ENCODE measurements at places on chromosomes 1 and 21.

GRCh38 chr1:205610901-205611466, 20.8 kb downstream of the ELK4 start:
- no peak for DNase-seq

GRCh38 chr1:201311356-201312011, 28.2 kb downstream of the PKP1 start:
- DNase-seq = no peak

DNA sequence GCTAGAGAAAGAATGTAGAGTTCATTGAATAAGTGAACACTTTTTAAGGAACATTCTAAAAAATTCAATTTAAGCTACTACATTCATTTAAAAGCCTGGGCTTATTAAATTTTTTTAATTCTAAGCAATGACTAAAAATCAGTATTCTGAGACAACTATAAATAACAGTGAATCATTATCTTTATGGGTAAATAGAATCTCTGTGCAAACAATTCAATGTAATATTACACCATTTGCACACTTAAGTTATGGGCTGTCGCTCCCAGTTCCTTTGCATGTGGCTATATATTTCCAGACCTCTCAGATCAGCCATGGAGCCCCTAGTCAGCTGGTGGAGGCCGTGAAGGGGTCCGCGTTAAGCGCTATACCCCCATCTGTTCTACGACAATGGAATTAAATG, 65.1 kb downstream of the KCNK1 start:
- DNase-seq = no peak

- DNase-seq = no peak
These were observed 33.9 kb downstream of the PCNT start for GRCh38 chr21:46357684-46358425.

DNA sequence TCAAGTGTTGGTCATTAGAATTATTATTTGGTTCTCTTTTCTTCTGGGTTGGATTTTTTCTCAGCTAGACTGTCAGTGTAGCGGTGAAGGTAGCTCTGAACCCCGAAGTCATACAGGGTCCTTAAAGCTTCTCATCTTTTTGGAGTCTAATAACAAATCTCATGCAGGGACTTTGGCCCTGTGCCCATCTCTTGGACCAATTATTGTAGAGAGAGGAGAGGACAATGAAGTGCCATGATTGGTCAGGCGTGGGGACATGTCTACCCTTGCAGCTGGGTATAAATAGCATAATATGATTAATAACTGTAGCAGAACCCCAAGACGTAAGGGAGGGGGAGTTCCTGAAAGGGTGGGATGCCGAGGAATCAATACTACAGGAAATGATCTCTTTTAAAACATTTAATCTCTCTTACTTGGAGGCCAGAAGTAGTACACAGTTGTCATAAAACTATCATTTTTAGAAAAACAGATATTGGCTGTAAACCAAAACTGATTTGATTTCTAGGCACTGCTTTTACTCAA, 8.8 kb downstream of the MAGI3 start:
- no peak for DNase-seq

GRCh38 chr1:3555131-3555920, 56.0 kb downstream of the MEGF6 start:
- DNase-seq = no peak

DNA sequence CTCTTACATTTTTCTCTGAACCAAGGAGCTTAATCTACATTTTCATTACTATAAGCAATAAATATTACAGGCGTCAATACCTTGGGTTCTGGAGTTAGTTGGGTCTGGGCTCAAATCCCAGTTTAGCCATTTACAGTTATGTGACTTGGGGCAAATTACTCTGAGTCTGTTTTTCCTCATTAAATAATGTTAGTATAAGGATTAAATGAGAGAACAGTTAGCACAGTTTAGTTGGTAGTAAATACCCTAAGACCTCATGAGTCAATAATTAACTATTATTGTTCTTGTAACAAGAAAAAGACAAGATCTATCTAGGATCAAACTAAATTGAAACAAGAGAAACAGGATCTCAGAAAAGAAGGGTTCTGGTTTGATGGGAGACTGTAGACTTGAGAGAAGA, 4.6 kb downstream of the C1orf116 start:
- no peak for DNase-seq

DNA sequence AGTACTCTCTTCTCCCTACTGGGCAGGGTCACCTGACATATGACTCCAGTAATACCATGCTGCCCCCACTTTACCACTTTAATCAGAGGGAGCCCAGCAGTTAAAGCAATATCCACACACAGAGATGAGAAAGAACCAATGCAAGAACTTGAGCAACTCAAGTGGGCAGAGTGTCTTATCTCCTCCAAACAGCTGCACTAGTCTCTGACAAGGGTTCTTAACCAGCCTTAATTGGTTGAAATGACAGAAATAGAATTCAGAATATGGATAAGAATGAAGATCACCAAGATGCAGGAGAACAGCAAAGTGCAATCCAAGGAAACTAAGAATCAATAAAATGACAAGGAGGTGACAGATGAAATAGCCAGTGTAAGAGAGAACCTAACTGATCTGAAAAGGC, 91.0 kb downstream of the KCNT2 start:
- DNase-seq = peak; percentile 64

GRCh38 chr1:41576206-41576605, 91.7 kb upstream of the EDN2 start:
- no peak for DNase-seq

- DNase-seq = no peak
These were observed 43.0 kb upstream of the AK4 start for GRCh38 chr1:65104854-65105534.

DNA sequence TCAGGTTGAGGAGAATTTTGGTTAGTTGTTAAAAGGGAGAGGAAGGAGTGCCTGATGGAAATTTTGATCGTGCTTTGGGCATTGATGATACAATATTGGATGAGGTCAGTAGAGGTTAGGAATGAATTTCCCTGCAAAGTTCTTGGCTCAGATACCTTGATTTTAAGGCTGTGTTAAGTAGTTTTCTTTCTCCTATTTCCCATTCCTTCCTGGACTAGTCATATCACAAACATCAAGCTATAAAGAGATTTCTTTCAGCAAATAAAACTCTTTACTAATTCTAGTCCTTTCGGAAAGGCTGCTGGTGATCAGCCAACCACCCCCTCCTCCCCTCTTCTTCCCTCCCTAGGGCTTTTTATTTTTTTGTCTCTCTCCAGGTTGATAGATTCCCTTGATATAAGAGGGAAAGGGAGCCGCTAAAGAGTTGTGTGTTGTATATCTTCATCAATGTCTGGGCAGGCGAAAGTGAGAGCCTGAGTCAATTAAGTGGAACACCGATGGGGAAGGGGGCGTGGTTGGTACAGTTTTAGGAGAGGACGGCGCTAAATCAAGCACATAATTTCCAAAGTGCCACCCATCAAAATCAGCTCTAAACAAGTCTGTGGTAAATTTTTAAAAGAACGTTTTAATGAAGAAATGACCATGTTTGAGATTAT, 100.1 kb upstream of the PLXNA2 start:
- DNase-seq = no peak

- DNase-seq = no peak
These were observed 34.7 kb downstream of the SLC19A1 start for GRCh38 chr21:45507523-45507875.

GRCh38 chr21:15134701-15135470, 70.1 kb upstream of the NRIP1 start:
- DNase-seq = peak; percentile 77

All from hematopoietic multipotent progenitor cell treated with erythropoietin and hydrocortisone succinate and interleukin-3 and kit ligand, for 6 days (in vitro differentiated cells).